CD4-positive, alpha-beta T cell treated with Interferon alpha-2 for 1 hour (primary cell): ENCODE measurements at places on chromosomes 7 and 10.

DNA sequence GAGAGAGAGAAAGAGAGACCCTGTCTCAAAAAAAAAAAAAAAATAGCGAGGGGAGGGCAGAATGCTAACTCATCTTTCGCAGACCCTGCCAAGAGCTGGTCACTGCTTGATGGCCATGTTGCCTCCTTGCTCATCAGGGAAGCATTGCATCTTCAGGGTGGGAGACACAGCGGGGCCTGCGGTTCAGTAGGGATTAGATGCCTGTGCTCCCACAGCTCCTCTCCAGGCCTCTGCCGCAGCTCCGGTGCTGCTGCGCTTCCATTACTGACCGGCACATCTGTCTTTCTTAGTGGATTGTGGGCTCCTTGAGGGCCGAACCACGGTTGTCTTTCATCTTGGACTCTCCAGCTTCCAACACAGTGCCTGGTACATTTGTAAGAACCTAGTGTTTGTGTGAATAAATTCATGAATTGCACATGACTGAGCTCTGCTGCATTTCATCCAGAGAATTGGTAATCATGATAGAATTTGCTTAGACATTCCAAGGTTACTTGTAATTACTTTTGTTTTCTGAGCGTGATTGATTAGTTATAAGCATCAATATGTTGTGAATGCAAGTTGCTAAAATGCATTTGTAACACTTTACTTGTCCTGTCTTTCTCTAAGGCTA is 16.8 kb downstream of the HK1 start:
- no peak for DNase-seq

GRCh38 chr7:40115936-40116335 is 18.5 kb downstream of the MPLKIP start:
- DNase-seq = no peak

GRCh38 chr7:150992051-150992640 is 1.3 kb downstream of the NOS3 start:
- no peak for DNase-seq

GRCh38 chr7:126079581-126079980 is 1150.0 kb upstream of the POT1 start:
- no peak for DNase-seq

- DNase-seq = no peak
Observed at GRCh38 chr10:82148764-82149163, 273.8 kb downstream of the NRG3 start.

- DNase-seq = no peak
Observed at GRCh38 chr7:9210114-9210513, 776.7 kb downstream of the NXPH1 start.

DNA sequence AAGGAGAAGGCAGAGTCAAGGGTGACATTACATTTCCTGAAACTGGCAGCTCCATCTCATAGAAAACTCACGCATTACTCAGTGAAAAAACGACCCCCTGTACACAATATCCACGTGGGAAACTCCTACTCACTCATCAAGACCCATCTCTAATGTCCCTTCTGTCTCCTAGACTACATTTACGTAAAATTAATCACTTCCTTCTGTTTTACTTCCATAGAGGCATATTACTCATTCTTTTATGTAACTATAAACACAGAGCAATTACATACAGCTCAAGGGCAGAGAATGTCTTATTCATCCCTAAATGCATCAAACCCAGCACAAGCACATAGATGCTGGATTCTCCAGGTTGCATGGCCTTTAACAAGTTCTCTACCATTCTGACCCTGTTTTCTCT is 281.8 kb downstream of the KCNMA1 start:
- DNase-seq = no peak

DNA sequence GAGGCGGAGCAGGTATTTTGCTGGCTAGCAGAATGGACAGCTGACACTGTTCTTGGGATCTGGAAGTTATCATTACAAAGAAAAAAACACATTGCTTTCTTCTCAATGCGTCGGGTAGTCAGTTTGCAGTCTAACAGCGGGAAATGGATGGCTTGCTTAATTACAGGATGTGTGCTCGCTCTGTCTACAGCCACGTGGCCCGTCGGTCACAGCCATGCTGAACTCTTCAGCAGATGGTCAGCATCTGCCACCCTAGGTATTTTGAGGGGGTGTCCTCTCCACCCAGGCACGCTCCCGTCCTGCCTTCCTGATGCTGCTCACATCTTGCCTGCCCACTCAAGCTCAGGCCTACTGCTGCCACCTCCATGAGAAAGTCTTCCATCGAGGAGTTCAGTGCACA is 20.4 kb upstream of the INMT start:
- DNase-seq = no peak

GRCh38 chr7:4319280-4319679 is 362.8 kb upstream of the FOXK1 start:
- no peak for DNase-seq

GRCh38 chr10:35460852-35461460 is 124.6 kb downstream of the CCNY start:
- DNase-seq = no peak

DNA sequence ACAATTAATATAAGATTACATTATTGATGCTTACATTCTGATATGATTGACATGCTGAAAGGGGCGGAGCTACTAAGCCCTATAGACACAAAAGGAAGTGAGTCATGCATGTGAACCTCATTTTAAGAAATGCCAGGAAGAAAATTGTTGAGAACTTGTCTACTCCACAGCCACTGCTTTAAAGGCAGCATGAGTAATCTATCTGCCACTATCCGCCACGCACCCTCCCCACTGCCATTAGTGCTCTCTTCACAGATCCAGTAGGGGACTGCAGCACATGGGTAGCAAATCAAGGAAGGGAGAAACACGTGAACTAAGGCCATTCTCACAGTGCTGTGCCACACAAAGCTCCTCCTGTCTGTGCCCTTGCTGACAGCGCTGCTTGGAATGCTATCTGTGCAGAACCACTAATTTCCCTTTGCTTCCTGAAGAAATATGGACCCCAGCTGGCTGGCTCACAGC is 524.8 kb downstream of the GRM8 start:
- no peak for DNase-seq

DNA sequence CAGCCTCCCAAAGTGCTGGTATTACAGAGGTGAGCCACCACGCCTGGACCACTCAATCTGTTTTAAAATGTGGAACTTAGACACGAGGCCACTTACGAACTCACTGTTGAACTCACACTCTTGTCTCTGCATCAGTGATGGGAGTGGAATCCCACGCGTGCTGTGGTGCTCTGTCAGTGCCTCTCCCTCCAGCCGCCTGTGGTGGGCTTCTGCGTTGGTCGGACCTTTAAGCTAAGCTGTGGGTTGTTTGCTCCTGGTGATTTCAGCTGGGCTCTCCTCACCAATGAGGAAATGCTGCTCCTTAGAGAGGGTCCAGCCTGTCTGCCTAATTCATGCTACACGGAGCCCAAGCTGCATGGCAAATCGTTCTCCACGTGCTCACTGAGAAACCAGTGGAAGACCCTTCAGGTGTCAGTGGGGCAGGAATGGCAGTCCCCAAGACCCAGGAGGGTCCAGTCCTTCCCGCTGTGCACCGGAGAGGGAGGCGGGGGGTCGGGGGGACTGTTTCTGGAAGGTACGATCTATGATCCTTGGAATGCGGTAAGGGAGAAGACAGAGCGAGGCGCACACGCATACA is 17.9 kb upstream of the PRKAR1B start:
- DNase-seq = no peak

DNA sequence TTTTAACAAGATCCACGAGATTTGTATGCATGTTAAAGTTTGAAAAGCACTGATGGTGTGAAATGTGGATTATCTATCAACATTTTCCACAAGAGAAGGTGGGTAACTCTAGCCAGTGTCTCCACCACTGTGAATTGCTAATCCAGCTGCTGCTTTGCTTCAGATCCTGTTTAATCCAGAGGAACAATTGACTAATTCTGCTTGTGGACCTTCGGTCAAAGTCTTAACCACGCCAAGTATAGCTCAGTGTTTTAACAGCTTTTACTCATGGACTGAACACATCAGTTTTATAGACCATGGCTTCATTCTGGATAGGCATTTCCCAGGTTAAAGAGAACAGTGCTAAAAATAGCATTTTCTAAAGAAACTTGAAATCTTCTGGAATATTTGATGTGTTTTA is 23.5 kb downstream of the ADK start:
- no peak for DNase-seq

DNA sequence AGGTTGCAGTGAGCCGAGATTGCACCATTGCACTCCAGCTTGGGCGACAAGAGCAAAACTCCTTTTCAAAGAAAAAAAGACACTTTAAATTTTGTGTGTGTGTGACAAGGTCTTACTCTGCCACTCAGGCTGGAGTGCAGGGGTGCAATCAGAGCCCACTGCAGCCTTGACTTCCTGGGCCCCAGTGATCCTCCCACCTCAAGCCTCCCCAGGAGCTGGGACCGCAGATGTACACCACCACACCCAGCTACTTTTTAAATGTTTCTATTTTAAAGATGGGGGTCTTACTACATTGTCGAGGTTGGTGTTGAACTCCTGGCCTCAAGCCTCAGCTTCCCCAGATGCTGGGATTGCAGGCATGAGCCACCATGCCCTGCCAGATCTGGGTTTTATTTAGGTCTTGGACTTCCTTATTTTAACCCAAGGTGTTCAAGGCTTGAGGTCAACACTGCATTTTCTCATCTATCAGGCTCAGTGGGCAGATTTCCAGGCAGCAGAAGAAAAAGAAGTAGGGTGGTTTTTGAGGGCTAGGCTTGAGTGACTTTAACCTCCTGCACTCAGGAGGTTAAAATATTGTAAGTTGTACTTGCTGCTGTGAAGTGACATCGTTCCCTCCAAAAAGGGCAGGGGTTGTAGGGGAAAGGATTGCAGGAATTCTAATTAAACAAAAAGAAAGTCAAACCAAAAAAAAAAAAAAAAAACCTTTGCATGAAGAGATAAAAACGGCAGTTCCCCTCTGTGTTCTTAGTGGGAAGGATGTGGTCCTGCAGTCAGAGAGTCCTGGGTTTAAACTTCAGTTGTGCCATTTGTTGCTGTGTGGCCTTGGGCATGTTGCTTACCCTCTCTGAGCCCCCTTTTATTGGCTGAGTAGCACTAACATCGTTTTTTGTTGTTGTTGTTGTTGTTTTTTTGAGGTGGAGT is 71.5 kb downstream of the CARD11 start:
- no peak for DNase-seq

GRCh38 chr10:1158066-1158465 is 101.9 kb downstream of the WDR37 start:
- DNase-seq = no peak

- no peak for DNase-seq
Observed at GRCh38 chr7:66920256-66920655, 769 bp upstream of the TMEM248 start.

GRCh38 chr10:119413093-119413453 is 129.4 kb downstream of the RGS10 start:
- DNase-seq = no peak

DNA sequence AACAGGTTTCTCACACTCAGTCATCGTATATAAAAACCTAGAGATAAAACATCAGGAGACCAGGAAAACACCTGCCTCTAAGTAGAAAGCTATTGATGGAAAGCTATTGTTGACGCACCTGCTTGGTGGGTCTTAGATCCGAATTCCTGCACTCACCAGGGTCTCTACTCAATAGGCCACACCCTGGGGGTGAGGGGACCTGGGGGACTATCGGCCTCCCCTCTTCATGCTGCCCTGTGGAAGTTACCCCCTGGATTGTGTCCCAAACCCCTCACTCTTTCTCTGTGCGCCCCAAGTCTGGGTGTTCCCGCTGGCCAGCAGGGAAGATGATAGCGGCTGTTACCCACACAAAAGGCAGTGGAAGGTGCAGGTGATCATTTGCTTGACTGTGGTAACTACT is 313.0 kb downstream of the WDR37 start:
- no peak for DNase-seq

DNA sequence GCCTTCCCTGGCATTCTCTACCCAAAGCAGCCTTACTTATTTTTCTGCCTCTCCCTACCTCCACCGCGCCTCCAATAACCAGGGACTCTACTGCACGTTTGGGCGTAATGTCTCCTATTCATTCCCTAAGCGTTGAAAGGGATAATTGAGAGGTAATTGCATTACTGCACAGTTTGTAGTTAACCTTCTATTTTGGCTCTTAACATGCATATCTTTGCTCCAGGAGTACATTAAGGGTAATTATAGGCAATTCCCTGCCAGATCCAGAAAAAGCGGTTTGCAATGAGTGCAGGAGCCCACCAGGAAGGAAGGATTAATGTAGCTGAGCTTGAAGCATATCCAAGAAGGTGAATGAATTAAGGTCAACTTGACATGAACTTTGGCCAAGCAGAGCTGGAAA is 558.4 kb downstream of the TYW1 start:
- DNase-seq = no peak

DNA sequence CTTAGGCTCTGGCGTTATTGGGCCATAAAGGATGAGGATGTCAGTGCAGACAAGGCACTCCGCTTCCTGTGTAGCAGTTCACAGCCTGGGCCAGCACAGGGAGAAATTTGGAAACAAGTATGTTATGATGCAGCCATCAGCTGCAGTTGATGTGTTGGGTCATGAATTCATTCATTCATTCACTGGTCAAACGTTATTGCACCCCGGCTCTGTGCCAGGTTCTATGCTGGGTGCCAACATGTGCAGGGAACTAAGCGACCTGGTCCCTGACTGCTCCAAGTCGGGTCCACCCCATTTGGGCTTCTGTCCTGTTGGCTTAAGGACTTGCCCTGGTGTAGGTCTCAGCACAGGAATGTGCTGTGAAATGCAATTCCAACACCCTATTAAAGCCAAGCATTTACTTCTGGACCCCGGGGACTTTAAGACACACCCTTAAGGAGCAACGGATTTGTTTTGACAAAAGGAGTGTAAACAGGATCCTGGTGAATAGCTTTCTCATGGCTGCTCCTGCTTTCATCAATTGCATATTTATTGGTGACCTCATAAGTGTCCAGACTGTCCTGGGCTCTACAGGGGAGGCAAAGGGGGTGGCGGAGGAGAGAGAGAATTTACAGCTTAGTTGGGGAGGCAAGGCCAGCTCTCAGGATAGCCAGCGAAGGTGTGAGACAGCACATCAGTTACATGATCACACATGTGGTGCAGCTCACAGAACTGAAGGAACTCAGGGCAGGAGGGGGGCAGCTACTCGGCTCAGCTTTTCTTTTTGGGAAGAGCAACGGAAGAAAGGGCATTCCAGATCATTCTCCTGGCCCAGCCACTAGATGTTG is 158.6 kb downstream of the GRK5 start:
- no peak for DNase-seq

- DNase-seq = no peak
Observed at GRCh38 chr10:124180947-124181549, 87.7 kb upstream of the CHST15 start.

DNA sequence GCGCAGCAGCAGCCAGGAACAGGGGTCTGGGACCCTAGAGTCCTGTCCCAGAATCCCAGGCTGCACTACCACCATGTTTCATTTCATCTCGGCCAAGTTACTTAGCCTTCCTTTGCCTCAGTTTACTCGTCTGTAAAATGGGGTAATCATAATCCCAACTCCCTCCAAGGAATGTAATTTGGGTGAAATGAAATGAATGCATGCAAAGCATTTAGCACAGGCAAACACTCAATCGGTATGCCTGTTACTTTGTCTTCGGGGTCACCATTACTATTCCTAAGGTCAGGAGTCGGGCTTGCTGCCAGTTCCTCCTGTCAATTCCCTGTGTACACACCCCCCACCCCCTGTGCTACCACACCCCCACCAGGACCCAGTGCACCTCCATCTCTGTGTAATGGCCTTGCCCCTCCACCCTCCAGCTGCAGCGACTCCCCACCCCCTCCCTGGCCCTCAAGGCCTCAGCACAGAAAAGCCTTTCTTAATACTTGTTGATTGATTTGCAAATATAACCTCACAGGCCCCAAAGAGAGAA is 1.7 kb downstream of the TNS3 start:
- no peak for DNase-seq

GRCh38 chr7:103120362-103120761 is 28.5 kb downstream of the NAPEPLD start:
- no peak for DNase-seq
